ENCODE measurements at places on chromosomes 4 and X. TPM values are rescaled to one million over a fixed set of nuclear protein-coding genes. Genes with fewer than 3 reads are reported as not detected.

CLDN34 gene
- total RNA-seq = 0.31 TPM

IL1RAPL1 gene
- total RNA-seq = 0.33 TPM

C4orf36 gene
- total RNA-seq = 1.8 TPM

ENPP6 gene
- not detected for total RNA-seq

HMX1 gene
- 0.26 TPM for total RNA-seq

PRDM8 gene
- total RNA-seq = not detected

TRAM1L1 gene
- total RNA-seq = 0.79 TPM

EIF1AX gene
- 158 TPM for total RNA-seq

MAGEA1 gene
- total RNA-seq = not detected

NLGN4X gene
- 111 TPM for total RNA-seq

SERPINA7 gene
- not detected for total RNA-seq

ARR3 gene
- not detected for total RNA-seq

KANTR gene
- 7.7 TPM for total RNA-seq

F11 gene
- 0.50 TPM for total RNA-seq

PDLIM3 gene
- total RNA-seq = 12.0 TPM

MTTP gene
- total RNA-seq = 0.64 TPM

SYNPO2 gene
- 1.1 TPM for total RNA-seq

SLC16A2 gene
- 17.1 TPM for total RNA-seq

NXF2B gene
- not detected for total RNA-seq

FAM241A gene
- 0.13 TPM for total RNA-seq

ATP10D gene
- total RNA-seq = 3.8 TPM

GASK1B gene
- not detected for total RNA-seq

BLOC1S4 gene
- total RNA-seq = 14.9 TPM

DDX53 gene
- total RNA-seq = not detected

PABPC5 gene
- total RNA-seq = 3.0 TPM

CORIN gene
- 0.39 TPM for total RNA-seq

ARMCX1 gene
- total RNA-seq = 22.4 TPM

TRO gene
- 51.0 TPM for total RNA-seq

CAMK2D gene
- 9.0 TPM for total RNA-seq

CYLC1 gene
- total RNA-seq = not detected

ITIH6 gene
- total RNA-seq = not detected

GABRG1 gene
- total RNA-seq = 0.11 TPM

RIBC1 gene
- total RNA-seq = 1.2 TPM

PABPC1L2A gene
- 0.35 TPM for total RNA-seq

TACR3 gene
- total RNA-seq = 0.53 TPM

PCDH18 gene
- total RNA-seq = 60.7 TPM

SHISA3 gene
- 1.7 TPM for total RNA-seq

GPC3 gene
- 106 TPM for total RNA-seq

GABRE gene
- 1.4 TPM for total RNA-seq

ELOVL6 gene
- 62.6 TPM for total RNA-seq
